ENCODE measurements at places on chromosomes 2 and 18. TPM values are rescaled to one million over a fixed set of nuclear protein-coding genes. Genes with fewer than 3 reads are reported as not detected.
A peak's percentile ranks its signal among the peaks of the same experiment; 100 is the strongest.

- no peak overlapping the region for H3K4me3 ChIP-seq
- H3K36me3 ChIP-seq: no peaks in the 10 kb centered on the region
- no peak overlapping the region for H3K27ac ChIP-seq
- DNase-seq: no peak
- H3K4me1 ChIP-seq: peaks cover 41% of the 10 kb centered on the region
- H3K27me3 ChIP-seq: no peaks in the 10 kb centered on the region
Measured at GRCh38 chr2:127404466-127405254, 13.6 kb upstream of the PROC start.

DNA sequence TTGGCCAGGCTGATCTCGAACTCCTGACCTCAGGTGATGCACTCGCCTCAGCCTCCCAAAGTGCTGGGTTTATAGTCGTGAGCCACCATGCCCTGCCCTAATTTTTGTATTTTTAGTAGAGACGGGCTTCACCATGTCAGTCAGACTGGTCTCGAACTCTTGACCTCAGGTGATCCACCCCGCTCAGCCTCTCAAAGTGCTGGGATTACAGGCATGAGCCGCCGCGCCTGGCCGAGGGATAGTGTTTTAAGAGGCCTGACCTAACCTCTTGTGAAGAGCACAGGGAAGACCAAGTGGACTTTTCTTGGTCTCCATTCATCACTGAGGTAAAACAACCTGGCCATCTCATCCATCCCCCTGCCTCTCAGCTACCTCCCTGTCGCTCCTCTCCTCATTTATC lies 29.7 kb downstream of the SIX2 start:
- H3K36me3 ChIP-seq: no peaks in the 10 kb centered on the region
- H3K27ac ChIP-seq: no peak overlapping the region
- peaks cover 12% of the 10 kb centered on the region for H3K27me3 ChIP-seq
- H3K4me3 ChIP-seq: no peak overlapping the region
- no peak for DNase-seq

DNA sequence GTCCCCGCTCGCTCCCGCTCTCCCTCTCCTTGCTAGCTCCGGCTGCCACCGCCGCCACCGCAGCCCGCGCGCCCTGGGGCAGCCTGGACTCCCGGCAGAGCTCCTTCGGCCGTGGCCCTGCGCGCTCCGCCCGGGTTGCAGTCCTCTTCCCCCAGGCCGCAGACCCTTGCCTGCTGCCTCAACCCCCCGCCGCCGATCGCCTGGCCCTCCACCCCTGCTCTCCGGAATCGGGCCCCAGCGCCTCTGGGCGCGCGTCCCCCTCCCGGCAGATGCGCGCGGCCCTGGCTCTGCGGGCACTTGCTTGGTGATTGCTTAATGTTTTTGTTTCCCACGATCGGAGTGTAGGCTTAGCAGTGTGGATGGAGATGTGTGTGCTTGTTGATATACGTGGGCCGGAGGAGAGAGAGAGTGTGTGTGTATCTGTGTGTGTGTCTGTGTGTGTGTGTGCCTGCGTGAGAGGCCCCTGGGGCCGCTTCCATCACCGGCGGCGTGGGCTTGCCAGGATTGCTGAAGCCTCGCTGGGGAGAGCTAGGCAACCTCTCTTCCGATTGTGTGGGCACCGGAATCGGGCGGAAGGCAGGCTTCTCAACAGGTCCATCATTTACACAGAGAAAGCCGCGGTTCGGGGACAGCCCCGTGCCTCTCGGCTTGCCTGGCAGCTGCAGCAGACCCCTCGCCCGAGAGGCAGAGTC lies 877 bp downstream of the INHBB start:
- DNase-seq: no peak
- no peak overlapping the region for H3K27ac ChIP-seq
- H3K27me3 ChIP-seq: peaks cover 69% of the 10 kb centered on the region
- peaks cover 44% of the 10 kb centered on the region for H3K4me1 ChIP-seq
- peaks cover 4% of the 10 kb centered on the region for H3K36me3 ChIP-seq
- H3K4me3 ChIP-seq: peak overlapping the region; percentile 54

Gene WNT10A
- total RNA-seq: 0.35 TPM

Gene LHCGR
- 0.30 TPM for total RNA-seq

Gene DGUOK
- total RNA-seq: 38.0 TPM

Measured in lower lobe of right lung (tissue), 2 donors.